ENCODE measurements at places on chromosomes 16 and 17.
A peak's percentile ranks its signal among the peaks of the same experiment; 100 is the strongest.

GRCh38 chr16:82059161-82059982 lies 24.3 kb downstream of the HSD17B2 start:
- no peak for DNase-seq

DNA sequence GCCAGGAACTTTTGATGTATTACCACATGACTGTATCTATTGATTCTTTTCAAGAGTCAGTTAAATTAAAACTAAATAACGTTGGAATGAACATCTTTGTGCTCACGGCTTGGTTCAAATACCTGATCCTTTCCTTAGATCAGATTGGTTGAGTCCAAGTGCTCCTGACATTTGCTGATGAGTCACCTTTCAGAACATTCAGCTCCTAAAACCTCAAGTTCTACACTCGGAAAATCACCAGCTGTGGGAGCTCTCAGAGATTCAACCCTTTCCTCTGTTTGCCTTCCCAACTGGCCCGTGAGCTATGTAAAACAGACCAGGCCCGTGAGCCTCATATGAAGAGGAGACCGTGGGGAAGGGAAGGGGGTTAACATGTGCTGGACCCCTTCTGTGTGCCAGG lies 68.1 kb downstream of the RTN4RL1 start:
- DNase-seq, result peak; percentile 13

DNA sequence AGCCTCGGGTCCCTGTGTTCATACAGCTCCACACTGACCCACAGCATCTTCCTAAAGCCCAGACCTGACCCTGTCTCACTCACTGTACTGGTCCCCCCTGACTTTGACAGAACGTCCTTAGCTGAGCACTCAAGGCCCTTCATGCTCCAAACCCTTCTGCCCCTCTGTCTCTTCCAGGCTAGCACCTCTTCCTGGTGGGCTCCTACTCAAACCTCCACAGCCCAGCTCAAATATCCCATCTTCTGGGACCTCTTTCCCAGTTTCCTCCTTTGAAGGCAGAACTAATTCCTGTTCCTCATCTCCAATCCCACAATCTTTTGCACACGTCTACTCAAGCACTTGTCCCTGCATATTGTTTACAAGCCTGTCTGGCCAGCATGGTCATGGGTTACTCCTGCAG lies 8.8 kb downstream of the GRIN2C start:
- no peak for DNase-seq

DNA sequence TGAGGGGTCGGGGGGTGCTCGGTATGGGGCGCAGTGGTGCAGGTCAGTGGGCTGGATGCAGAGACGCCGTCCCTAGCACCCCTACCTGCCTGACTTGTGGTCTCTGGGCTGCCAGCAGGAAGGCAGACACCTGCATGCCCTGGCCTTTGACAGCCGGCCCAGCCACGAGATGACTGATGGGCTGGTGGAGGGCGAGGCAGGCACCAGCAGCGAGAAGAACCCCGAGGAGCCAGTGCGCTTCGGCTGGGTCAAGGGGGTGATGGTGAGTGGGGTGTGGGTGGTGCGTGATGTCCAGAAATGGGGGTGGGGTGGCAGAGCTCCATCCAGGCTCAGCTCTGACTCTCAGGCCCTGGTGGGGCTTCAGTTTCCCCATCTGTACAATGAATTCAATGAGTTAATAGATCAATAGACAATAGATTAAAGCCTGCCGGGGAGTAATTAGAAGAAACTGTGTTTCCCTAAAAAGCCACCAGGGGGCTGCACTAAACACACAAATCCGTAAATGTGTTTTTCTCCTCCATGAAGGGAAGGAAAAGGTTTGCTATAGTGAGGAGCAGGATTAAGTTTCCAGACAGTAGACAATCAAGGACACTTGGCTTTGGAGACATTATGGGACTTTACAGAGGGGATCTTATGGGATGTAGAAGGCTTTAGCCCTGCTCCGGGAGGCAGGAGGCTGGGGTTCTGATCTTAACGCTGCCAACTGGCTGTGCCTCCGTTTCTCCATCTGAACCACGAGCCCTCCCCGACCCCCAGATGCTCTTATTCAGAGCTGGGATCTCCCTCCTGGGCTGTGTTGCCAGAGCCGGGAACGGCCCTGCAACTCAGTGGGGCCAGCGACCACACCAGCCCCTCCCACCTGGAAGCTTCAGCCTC lies 2.2 kb downstream of the SLC12A3 start:
- DNase-seq, result peak; percentile 78

- DNase-seq, result no peak
These were observed 56.5 kb downstream of the ACTG1 start for GRCh38 chr17:81456091-81456490.

GRCh38 chr16:14486520-14487303 lies 143.3 kb downstream of the PARN start:
- DNase-seq, result peak; percentile 96

DNA sequence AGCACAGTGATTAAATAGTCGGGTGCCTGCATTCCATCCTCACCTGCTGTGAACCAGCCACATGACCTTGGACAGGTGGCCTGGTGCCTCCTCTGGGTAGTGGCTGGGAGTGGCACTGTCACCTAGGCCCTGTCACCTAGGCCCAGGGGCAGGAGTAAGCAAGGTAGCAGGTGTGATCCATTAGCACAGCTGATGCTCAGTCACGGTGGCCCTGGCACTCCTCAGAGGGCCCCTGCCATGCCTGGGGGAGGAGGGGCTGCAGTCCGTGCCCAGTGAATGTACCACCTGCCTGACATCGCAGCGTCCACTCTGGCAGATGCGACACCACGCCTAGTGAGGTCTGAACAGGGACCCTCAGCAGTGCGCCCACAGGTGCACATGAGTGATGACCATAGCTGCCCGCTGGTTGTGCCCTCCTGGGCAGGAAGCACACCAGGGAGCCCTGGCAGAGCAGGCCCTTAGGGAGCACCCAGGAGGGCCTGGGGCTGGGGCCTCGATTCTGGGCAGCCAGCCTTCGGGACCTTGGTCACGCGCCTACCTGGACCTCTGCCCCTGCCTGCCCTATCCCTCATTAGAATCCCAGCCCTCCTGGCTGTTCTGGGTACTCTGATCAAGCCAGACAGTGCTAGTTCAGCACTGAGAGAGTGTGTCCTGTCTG lies 33.1 kb upstream of the CRISPLD2 start:
- no peak for DNase-seq

DNA sequence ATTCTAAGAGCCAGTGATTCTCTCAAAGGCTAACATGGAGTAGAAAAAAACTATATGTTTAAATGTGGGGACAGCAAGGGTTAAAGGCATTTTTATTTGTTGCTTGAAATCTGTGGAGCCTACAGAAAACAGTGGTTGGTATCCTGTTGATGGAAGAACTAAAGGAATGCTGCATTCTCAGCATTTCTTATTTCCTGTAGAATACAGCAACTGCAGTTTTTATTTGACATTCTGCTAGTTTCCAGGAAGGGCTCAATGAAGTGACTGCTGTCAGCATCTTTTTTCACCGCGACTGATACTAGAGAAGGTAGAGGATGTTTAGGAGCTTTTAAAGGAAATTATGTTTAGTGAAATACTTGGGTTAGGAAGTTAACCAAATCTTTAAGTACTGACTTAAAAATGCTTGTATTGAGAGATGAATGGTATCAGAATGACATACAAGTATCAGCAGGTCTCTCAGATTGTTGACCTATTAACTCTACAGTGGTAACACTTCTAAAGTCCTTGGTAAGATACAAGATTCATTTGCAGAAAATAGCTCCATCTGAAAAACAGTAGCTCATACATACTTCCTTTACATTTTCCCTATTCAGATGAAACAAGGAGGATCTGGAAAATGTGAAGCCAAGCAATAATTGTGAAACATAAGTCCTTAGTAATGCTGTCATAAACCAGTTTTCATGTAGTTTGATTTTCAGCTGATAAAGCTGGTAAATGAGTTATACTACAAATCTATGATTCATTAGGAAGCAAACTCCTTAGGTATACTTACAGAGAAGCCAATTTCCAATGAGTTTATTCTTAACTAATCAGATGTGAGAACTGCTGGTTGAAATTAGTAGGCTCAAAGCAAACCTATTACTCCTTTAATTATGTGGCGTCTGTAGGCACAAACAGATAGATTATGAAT lies 15.2 kb downstream of the CLTC start:
- no peak for DNase-seq

DNA sequence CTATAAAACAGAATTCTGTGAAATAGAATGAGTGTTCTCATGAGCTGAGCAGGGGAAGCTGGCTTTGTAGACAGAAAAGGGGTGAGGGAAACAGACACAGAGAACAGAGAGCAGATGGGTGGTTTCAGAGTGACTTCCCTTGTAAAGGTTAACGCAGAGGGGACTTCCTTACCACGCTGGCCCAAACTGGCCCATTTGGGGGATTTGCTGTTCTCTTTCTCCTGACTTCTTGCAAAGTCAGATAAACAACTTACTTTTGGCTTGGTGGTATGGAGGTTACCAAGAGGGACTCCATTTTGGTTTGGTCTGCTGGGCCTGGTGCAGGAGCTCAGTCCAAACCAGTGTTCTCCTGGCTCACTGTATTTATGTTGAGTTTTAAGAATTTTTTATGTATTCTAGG lies 48.4 kb downstream of the SEC14L1 start:
- no peak for DNase-seq

- peak; percentile 29 for DNase-seq
These were observed 41.0 kb downstream of the TADA2A start for GRCh38 chr17:37447641-37448040.

DNA sequence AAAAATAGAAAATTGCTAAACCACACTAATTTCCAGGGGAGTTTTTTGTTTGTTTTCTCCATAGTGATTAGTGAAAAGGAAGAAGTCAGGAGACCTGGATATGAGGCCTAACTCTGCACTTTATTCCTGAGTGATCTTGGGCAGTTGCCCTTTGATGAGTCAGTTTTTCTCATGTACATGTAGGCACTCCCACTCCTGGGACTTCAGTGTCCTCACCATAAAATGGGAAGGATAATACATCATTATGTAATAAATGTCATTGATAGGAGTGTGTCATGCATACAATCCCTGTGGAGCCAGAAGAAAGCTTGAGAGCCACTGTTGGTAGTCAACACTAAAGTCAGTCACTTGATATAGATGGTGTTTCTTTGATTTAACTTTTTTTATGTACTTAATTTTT lies 32.5 kb downstream of the WIPF2 start:
- DNase-seq, result peak; percentile 77

DNA sequence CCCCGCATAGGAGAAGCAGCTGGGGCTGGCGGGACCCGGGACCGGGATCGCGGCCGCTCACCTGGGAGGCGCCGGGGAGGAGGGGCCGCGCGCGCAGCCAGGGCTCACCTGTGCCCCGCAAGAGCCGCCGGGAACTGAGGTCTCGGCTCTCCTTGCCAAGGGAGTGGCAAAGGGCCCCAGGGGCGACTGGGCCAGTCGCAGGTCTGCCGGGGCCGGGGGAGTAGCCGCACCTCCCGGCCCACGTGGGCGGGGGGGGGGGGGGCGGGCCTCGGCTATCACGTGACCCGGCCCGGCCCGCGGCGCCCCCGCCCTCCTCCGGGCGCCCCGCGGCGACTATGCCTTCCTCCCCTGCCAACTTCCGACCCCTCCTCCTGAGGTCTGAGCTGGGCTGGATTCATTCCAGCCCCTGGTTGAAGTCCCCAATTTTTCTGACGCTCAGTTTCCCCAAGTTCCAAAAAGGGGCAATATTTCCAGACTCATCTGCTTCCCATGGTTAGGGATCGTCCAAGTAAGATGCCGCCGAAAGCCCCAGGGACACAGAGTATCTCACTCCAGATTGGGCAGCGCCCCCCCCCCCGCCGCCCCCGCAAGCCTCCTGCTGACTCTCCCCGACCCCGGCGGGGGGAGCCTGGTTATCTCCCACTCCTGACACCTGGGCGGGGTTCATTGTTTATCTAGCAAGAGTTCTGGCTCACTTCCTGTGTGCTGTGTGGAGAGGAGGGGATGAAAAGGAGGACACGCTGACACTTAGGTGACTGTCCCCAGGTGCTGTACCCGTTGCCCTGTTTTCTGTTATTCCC lies at the start of gene TMC6:
TSS of gene TMC6 (minus strand) at position 205 of the 800 bp plus-strand sequence. CDS start 1,923 bp downstream, outside the sequence.
- no peak for DNase-seq

- no peak for DNase-seq
These were observed 478.8 kb upstream of the HSBP1 start for GRCh38 chr16:83328936-83329335.

GRCh38 chr16:4908854-4909401 lies 28.0 kb downstream of the PPL start:
- DNase-seq, result no peak

Data from fibroblast of lung (primary cell).